C1 segment of cervical spinal cord (tissue), 14 donors: ENCODE measurements at places on chromosomes 2 and 18.

DNA sequence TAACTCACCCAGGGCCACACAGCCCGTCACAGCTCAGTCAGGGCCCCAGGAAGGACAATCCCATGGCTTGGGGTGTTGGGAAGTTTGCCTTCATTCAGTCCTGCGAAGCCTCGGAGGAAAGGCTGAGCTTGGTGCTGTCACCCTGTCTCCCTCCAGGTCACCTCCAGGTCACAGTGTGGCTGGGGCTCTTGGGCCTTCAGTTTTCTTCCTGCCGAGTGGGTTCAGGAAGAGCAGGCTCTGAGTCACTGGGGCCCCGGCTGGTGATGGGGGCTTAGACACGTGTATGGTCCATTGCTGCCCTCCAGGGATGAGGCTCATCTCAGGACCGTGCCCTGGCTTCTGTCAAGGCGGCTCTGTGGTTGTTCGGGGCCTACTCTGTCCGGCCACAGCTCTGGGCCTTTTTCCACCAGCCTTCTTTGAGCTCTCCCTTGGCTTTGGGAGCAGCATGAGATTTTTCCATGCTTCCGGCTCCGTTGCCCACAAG lies 118.6 kb downstream of the INHBB start:
- DNase-seq: no peak

GRCh38 chr2:14516844-14517243 lies 115.7 kb upstream of the LRATD1 start:
- DNase-seq: no peak

DNA sequence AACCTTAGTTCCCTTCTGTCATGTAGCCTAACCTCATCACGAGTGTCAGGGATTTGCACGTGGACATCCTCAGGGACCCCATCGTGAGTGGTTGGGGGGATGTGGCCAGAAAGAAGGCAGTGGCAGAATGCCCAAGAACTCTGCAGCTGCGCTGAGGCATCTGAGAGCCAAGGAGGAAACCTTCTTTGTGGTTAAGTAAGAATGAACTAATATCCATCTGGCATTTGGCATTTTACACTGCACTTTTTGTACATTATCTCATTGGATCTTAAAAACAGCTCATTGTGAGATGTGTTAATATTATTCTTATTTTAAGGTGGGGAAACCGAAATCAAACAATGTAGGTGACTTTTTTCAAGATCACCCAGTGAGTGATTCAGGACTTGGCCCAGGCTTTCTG lies 32.6 kb upstream of the APCDD1 start:
- no peak for DNase-seq

GRCh38 chr2:190571686-190572085 lies 37.2 kb upstream of the NEMP2 start:
- DNase-seq: no peak

- no peak for DNase-seq
These were observed 24.6 kb upstream of the INO80C start for GRCh38 chr18:35522130-35522959.

GRCh38 chr2:239302083-239302807 lies 98.6 kb downstream of the HDAC4 start:
- DNase-seq: no peak

- no peak for DNase-seq
These were observed 13.7 kb upstream of the FHL2 start for GRCh38 chr2:105412584-105412983.

GRCh38 chr2:207734264-207734635 lies 22.8 kb downstream of the CCNYL1 start:
- no peak for DNase-seq

- DNase-seq: no peak
These were observed 50.9 kb upstream of the PDE1A start for GRCh38 chr2:182477774-182478173.

GRCh38 chr2:150141226-150142001 lies 346.1 kb downstream of the RND3 start:
- no peak for DNase-seq

- DNase-seq: no peak
These were observed 23.6 kb downstream of the MPP4 start for GRCh38 chr2:201674794-201675193.

DNA sequence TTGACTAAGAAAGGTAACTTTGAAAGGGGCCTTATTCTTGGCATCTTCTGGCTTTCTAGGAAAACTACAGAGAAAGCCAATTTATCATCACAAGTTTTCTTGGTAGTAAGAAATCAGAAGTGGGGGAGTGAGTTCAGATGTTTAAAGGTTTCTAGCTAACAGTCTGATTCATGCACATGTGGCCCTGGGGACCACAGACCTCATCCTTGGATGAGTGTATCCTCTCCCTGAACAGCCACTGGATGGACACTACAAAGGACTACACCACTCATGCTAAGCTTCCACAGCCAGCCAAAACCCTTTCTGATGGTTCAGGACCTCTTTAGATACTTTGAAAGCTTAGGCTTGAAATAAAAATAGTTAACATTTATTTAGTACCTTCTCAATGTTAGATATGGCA lies 218.3 kb upstream of the STK17B start:
- DNase-seq: no peak

- DNase-seq: no peak
These were observed 59.0 kb downstream of the PDK1 start for GRCh38 chr2:172614932-172615331.

DNA sequence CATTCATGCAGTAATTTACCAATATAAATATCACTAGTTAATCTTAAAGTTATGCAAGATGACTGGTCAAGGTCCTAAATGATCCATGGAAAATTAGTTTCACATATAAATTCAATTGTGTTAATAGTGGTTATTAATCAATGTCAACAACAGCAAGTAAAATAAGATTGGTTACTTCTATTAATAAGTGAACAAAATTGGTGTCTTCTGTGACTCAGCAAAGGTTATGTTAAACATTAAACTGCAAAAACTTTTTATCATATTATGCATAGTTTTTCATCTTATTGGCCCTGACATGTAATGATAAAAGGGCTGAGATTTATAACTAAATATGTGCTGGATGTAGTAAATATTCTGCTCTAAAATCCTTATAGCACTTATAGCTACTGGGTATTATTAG lies 359.0 kb upstream of the UBE2E3 start:
- no peak for DNase-seq

DNA sequence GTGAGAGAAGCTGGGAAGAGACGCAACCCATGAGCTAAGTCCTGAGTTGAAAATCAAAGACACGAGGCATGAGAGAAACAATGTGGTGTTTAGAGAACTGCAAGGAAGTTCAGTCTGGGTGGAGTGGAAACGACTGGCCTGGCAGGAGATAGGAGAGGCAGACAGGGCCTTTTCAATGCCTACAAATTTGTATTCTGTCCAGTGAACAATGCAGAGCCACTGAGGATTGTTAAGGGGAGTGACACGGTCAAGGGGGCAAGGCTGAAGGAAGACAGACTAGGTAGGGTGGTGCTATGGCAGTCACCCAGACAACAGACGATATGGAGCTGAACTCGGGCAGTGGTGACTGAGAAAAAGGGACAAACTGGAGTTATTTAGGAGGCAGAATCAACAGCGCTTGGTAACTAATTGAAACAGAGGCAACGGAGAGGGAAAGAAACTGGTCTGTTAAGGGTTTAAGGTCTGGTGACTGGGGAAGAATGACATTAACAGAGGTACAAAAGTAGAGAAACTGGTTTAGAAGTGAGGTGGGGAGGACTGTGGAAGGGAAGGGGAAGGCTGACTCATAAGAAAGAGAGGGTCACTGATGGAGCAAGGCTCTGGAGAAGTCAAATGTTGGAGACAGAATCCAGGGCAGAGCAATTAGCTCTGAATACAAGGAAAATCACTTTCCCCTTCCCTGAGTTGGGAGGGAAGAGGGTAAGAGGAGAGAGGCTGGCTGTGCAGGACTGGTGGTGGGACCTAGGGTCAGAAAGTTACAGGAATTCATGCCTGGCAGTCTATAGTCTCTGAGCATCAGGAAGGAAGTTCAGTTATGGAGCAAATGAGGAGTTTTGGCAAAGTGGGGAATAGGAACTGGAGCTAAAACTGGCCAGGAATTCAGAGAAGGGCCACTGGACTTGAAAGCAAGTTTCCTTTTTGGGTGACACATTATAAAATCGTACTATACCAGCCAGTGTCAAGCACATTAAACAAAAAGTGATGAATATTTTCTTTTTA lies 63.4 kb upstream of the CHRNA1 start:
- DNase-seq: no peak

DNA sequence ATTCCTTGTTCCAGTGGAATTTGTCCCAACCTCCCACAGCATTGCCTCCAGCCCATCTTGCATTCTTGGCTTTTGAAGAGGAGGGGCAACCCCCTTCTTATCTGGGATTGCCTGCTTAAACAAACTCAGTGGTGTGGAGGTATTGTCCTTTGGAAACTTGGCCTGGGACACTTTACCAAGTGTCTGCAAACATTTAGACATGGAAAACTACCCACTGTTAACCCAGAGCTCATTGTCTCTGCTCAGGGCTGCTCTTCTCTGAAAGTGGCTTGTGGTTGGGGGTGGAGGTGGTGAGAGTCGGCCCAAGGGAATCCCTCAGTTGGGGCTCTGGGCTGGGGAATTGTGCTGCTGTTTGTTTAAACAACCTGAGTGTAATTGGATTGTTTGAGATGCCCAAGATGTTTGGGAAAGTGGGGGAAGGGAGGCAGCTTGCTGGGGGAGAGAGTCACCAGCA lies 178.3 kb upstream of the GATA6 start:
- no peak for DNase-seq

DNA sequence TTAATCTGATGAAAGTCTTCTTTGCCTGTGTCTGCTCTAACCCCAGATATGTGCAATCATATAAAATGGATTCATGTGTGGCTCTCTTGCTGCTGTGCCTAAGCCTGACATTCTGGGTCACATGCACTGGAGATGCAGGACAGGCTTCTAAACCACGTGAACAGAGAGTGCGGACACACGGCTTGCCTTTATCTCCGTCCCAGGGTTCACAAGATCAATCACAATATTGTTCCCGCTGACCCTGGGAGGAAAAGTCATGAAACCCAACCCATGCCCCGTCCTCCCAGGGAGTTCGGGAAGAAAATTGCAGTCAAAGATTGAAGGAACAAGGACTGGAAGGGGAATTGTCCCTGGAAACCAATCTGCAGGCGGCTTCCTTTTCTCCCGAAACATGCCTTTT lies 74.8 kb downstream of the VAPA start:
- DNase-seq: no peak

DNA sequence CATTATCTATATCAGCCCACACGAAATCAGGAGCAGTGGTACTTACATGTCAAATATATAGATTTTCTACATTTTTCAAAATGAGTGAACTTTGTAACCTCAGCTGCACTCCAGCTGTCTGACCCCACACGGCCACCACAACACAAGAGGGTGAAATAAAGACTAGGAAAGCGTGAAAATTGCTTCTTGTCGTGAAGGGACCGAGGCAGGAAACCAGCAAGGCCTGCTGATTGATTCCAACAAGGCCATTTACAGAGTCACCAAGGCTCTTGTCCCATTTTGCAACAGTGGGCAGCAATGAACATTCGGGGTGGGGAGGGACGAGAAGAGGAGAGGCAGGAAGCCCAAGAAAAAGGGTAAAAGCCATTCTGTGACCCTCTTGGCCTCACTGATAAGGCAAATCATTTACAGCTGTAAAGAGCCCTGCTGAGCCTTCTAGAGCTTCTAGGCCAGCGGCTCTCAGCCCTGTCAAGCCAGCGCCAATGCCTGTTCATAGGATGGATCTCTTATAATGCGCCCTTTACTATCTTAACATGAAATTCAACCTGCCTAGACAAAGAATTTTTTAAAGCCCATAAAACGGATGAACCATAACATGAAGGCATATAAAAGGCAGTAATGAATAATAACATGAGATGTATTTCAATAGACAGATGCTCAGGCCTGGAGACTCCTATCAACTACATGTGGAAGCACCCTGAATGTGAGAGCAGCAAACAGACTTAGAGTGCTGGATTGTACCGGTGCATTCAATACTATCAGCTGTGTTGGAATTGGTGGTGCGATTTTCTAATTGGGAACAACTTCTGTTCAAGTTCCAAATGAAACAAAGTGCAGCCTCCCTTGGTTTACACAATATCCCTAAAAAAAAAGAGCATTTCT lies 269.0 kb downstream of the CDCA7 start:
- DNase-seq: no peak

GRCh38 chr2:85674417-85674816 lies 6.4 kb upstream of the SFTPB start:
- DNase-seq: no peak

GRCh38 chr2:159996792-159997546 lies 65.4 kb downstream of the PLA2R1 start:
- no peak for DNase-seq

DNA sequence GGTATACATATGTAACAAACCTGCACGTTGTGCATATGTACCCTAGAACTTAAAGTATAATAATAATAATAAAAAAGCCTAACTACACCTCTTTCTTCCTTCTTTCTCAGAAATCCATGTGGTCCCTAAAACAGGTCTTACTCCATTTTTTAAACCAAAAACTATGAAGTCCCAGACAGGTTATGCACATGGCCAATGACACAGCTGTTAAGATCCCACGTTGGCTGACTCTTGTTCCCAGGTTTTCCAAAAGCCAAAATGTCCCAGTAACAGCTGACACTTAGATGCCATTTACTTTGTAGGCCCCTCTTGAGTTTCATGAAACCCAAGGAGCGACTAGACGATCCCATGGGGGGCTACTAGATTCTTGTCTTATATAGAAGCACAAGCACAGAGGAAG lies 97.0 kb downstream of the KCNF1 start:
- DNase-seq: no peak

GRCh38 chr2:117785740-117786139 lies 28.8 kb upstream of the DDX18 start:
- no peak for DNase-seq

DNA sequence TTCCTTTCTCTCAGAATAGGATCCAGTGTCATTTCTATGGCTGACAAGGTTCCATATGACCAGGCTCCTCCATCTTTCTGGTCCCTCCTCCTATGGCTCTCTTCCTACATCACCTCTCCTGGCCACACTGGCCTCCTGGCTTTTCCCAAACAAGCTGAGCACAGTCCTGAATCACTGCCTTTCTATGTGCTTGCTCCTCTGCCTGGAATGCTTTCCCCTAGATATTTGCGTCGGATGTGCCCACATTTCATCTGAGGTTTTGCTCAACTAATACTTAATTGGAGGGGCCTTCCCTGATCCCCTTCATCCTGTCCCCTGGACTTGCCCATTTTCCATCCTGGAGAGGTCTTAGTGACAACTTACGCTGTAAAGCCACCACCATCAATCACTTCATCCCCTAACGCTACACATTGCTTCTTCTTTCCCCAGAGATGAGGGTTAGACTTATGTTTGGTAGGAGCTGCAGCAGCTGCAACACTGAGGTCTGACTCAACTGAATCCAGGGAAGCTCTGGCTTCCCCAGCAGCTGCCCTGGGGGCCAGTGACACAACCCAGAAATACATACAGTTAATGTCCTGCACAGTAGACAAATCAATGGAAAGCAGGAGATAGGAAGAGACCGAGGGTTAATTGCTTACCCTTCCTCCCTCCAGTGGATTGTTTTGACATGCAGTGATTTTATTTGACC lies 42.9 kb downstream of the QPCT start:
- DNase-seq: no peak

GRCh38 chr18:71237641-71238040 lies 948.8 kb downstream of the SOCS6 start:
- DNase-seq: no peak
